ENCODE measurements at places on chromosomes 13 and 19.
A peak's percentile ranks its signal among the peaks of the same experiment; 100 is the strongest.

- DNase-seq, result no peak
Observed at GRCh38 chr13:22648320-22648801, 532.4 kb upstream of the SGCG start.

- no peak for DNase-seq
Observed at GRCh38 chr19:28710278-28710677, 502.7 kb downstream of the UQCRFS1 start.

DNA sequence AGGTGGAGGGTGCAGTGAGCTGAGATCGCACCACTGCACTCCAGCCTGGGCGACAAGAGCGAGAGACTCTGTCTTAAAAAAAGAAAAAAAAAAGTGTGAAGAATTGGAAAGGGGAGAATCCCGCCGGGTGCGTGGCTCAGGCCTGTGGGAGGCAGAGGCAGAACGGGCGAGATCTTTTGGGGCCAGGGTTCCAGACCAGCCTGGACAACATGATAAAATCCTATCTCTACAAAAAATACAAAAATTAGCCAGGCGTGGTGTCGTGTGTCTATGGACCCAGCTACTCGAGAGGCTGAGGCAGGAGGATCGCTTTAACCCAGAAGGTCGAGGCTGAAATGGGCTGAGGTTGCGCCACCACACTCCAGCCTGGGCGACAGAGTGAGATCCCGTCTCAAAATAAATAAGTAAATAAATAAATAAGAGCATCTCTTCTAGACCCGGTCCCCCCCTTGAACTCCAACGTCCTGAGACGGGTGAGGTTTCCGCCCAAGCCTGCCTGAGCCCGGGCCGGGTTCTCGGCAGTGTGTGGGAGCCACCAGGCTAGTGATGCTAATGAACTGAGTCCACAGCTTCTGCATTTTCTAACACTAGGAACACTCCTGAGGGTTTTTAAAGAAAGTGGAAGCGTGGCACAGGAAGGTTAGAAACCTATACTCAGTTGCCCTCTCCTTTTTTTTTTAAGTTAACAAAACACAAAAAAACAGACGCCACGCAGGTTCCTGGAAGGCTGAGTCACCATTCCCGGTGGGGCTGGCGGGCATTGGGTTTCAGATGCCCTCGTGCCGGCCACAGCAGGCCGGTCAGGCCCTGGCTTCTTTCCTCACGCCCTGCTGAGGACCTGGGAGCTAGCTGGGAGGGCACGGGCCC, 22.0 kb downstream of the GPX4 start:
- no peak for DNase-seq

- no peak for DNase-seq
Observed at GRCh38 chr13:22128441-22129408, 457.9 kb downstream of the FGF9 start.

DNA sequence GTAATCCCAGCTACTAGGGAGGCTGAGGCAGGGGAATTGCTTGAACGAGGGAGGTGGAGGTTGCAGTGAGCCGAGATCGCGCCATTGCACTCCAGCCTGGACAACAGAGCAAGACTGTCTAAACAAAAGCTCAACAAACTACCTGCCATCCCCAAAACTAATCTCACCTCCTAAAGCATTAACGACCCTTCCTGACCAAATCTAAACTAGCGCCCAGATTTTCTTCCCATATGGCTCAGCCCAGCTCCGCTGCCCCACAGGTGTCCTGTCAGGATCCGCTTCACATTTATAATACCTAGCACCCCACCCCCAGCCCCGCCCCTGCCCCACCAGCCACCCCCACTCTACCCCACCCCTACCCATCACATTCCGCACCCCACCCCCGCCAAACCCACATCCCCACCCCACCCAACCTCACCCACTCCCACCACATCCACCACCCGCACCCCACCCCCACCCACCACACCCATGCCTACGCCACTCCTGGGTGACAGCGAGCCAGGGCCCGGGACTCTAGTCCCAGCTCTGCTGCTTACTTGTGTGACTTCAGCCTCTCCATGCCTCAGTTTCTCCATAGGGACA, 599 bp downstream of the C19orf12 start:
- peak; percentile 48 for DNase-seq

DNA sequence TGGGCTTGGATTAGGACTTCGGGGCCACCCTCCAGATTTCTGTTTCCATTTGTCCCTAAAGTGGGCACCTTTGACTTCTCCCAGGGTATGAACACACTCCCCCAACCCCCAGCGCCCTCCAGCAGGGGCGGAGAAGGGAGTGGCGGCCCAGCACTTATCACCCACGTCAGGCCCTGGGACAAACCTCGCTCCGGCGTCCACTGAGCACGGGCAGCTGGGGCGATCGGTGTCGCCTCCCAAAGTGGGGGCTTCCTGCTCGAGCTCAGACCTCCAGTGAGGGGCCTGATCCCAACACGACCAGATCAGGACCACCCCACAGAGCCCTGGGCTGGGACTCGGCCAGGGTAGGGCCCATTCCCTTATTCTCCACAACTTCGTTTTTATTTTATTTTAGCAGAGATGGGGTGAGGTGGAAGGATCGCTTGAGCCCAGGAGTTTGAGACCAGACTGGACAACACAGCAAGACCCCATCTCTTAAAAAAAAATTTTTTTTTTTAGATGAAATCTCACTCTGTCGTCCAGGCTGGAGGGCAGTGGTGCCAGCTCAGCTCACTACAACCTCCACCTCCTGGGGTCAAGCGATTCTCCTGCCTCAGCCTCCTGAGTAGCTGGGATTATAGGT, 3.7 kb upstream of the TCF3 start:
- DNase-seq, result no peak

GRCh38 chr13:65856431-65856830, 1373.7 kb downstream of the PCDH9 start:
- no peak for DNase-seq

DNA sequence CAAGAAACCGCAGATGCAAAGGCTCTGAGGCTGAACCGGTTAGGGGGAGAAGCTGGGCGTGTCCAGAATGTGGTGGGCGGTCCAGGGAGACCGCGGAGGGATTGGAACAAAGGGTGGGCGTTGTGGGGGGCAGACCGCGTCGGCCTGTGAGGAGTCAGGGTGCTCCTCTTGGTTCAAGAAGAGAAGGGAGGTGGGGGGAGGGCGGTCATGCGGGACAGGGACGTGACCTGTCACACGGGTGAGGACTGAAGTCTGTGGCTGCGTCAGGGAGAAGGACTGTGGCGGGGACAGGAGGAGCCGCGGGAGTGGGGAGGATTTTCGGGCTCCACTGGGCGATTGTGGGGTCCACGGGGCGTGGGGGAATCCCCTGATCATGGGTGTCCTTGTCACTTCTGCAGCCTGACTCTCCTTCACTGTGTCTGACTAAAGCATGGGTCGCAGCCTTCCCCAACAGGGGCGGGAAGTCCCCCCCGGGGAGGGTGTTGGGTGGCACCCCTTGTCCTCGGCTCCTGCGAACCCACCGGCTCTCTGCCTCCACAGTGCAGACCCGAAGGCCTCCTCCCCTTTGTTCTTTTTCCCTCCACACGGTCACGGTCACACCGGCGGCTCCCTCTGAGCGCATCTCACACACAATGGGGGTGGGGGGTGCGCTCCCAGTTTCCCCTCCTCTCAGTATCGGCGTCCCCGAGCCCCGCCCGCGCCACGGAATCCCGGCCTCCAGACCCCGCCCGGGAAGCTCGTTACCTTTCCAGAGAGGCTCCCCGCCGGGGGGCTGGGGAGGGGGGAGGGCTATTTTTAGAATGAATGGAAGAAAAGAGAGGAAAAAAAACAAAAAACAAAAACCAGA, 16.4 kb upstream of the KCNN1 start:
- peak; percentile 29 for DNase-seq

DNA sequence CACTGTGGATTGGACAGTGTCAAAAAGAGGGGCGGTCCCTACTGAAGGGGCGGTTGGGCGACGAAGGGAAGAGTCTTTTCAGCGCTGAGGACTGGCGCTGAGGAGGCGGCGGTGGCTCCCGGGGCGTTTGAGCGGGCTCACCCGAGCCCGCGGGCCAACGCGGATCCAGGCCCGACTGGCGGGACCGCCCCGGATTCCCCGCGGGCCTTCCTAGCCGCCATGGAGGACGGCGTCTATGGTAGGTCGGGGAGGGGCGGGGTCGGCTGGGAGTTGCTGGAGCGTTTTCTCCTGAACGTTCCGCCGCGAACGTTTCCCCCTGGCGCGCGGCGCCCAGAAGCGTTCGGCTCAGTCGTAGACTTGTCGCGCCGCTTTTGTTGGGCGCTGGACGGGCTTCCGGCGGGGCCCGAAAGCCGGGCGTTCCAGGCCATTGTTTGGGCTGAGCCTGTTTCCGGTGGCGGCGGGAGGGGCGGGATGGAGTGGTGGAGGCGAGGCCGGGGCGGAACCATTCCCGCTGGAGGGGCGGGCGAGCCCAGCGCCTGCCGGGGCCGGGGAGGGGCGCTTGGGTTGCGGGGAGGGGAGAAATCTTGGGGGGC, at the start of gene CYTH2:
Gene CYTH2 (plus strand): TSS at position 81 of the 593 bp plus-strand sequence. CDS start 139 bp downstream, at position 220.
- DNase-seq, result peak; percentile 57

GRCh38 chr19:58559275-58560006, 1.0 kb upstream of the UBE2M start:
- peak; percentile 41 for DNase-seq

Measured in activated CD4-positive, alpha-beta T cell treated with anti-CD3 and anti-CD28 coated beads, Interleukin-2, amount 50 U/mL, for 1 hour (primary cell).